Stimulated activated CD8-positive, alpha-beta memory T cell treated with anti-CD3 and anti-CD28 coated beads, Interleukin-15, amount 100 ng/mL, for 24 hours (primary cell): ENCODE measurements at places on chromosomes 7 and 10.
A peak's percentile ranks its signal among the peaks of the same experiment; 100 is the strongest.

GRCh38 chr10:119274519-119275045, 67.2 kb downstream of the GRK5 start:
- DNase-seq, result no peak

GRCh38 chr7:139883814-139884213, 54.8 kb downstream of the TBXAS1 start:
- no peak for DNase-seq

GRCh38 chr10:110358869-110359629, 54.3 kb upstream of the SMNDC1 start:
- DNase-seq, result no peak

GRCh38 chr7:123865517-123866117, 20.6 kb downstream of the HYAL4 start:
- DNase-seq, result no peak

DNA sequence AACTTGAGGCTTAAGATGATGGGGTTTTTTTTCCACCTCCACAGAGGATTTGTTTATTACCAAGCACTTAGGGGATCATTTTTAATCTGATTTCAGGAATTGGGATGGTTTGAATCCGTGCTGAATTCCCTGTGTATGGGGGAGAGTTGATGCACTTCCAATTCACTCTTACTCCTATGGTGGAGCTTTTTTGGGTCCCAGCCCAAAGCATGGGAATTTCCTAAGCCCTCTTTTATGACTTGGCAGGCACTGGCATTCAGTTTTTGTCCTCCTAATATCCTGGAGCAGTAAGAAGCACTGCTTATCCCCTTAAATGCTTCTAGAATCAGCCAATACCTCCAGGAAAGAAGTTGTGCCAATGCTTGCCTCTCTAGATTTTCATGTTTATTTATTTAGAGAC, 78.7 kb downstream of the HYCC1 start:
- DNase-seq, result no peak

DNA sequence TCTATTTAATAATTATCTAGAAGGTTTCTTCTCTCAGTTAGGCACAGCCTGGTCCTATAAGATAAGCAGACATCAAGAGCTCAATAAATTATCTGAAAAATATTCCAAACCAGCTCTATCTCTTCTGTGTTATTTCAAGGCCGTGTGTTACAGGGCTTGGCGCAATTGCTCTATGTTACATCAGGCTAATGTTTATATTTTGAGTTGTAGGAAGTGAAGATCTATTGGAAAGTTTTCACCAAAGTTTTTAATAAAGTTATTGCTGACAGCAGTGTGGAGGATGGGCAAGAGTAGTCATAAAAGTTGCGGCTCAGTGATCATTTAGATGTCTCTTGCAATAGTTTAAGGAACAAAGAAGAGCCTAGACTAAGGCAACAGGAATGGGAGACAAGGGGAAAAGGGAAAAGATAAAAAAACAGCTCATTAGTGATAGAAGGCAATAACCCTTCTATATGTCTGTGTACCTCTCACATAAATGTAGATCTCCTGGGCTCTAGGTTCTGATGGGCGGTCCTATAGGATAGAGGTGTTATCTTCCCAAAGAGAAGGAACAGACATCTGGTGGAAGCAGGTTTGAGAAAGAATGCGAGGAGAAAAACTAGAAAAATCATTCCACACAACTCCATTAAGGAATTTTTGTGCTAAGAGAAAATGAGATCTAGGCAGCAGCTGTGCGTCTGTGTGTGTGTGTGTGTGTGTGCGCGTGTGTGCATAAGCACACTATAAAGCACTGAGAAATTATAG, 5.9 kb upstream of the ANKRD7 start:
- DNase-seq, result no peak

DNA sequence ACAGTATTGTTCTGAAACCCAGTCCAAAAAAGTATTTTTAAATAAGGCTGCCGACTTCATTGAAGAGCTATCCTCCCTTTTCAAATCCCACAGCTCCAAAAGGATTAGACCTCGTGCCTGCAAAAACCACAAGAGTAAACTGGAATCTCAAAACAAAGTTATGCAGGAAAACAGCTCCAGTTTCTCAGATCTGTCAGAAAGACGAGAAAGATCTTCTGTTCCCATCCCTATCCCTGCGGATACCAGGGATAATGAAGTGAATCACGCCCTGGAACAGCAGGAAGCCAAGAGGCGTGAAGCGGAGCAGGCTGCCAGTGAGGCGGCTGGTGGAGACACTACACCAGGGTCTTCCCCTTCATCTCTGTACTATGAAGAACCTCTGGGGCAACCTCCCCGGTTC, 12.6 kb downstream of the MYPN start:
- DNase-seq, result no peak

DNA sequence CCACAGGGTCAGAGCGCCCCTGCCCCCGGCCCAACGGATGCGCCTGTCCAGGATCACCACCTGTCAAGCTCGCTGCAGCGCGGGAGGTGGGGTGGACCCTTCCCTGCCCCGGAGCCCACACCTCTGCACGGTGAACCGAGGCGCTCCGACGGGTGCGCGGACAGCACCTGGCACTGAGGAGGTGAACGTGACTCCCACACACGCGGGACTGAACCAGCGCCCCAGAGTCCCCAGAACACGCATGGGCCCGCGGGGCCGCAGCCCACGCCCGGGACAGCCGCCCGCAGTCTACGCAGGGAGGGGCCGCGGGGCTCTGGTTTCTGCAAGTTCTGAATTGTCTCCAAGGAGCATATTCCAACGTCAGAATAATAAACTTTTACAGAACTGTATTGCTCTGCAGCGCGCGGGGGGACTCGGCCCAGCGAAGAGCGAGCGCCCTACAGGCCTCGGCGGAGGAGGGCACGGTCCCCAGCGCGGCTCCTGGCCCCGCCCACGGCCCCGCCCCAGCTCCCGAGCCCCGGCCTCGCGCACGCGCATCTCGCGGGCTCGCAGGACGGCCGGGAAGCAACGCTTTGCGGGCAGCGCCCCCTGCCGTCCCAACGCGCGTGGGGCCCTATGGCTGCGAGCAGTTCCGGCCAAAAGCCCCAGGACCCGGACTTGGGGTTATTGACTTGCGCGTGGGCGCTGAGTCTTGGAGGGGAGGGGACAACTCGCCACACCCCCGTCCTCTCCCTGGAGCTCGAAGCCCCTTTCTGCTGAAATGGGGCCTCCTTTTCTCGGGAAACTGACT, 29.7 kb downstream of the OAT start:
- peak; percentile 97 for DNase-seq

- DNase-seq, result no peak
These were observed 156.3 kb upstream of the SEMA3C start for GRCh38 chr7:81075150-81075549.

- no peak for DNase-seq
These were observed 373.1 kb downstream of the THSD7A start for GRCh38 chr7:11458736-11459483.

GRCh38 chr7:22548313-22548712, 48.3 kb upstream of the STEAP1B start:
- DNase-seq, result no peak

DNA sequence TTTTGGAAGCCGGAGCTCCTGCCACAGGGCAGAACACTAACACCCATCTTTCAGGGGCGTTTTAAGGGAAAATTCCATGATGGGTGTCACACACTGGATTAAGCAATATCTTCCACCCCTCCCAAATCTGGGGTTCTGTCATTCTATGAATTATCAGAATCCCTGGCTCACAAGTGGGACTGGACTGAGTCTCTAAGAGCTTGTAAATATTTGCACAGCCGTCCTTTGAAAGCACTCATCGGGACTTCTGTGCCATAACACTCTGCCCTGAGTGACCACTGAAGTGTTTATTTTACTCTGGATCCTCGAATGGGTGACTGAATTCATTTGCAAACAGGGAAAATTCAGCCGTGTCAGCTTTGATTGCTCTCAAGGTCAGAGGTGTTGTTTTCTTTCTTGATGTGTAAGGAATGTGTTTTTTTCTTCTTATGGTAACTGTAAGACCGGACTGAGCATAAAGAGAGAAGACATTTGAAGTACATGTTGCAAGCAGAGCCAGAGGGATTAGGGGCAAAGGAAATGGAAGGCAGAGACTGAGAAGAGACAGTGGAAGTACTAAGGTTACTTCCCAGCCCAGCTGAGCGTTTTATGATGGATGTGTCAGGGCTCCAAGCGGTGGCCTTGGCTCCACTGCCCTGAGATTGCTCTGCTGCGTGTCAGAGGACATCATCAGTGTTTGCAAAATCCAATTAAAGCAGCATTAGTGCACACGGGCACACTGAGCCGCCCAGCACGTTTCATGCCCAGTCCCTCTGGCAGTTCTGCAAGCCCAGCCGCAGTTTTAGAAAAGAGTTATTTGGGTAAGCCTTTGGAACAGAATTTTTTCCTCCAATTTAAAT, 17.7 kb upstream of the GTPBP4 start:
- DNase-seq, result no peak

- DNase-seq, result no peak
These were observed 16.5 kb upstream of the SGMS1 start for GRCh38 chr10:50640238-50640637.

DNA sequence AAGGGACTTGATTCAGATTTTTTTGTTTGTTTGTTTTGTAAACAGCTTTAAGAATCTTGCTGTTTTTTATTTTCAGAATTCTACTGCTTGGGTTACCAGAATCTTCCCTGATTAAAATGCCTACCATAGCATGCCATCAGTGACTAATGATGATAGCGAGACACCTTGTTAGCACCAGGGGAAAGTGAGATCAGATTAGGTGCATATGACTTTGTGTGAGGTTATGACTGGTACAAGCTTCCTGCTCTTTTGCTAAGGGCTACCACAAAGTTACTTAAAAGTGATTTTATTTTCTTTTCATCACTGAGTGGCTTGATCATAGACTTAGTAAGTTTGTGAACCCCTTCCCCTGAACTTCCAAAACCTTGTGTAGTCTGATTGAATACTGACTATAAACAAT, 93.5 kb downstream of the SND1 start:
- DNase-seq, result no peak

- DNase-seq, result no peak
These were observed 84.7 kb downstream of the NRP1 start for GRCh38 chr10:33249659-33250345.

GRCh38 chr10:85601526-85601925, 765.1 kb downstream of the GRID1 start:
- no peak for DNase-seq

GRCh38 chr7:155178096-155178495, 108.0 kb downstream of the HTR5A start:
- no peak for DNase-seq

- no peak for DNase-seq
These were observed 21.7 kb downstream of the IMPDH1 start for GRCh38 chr7:128388145-128388485.

DNA sequence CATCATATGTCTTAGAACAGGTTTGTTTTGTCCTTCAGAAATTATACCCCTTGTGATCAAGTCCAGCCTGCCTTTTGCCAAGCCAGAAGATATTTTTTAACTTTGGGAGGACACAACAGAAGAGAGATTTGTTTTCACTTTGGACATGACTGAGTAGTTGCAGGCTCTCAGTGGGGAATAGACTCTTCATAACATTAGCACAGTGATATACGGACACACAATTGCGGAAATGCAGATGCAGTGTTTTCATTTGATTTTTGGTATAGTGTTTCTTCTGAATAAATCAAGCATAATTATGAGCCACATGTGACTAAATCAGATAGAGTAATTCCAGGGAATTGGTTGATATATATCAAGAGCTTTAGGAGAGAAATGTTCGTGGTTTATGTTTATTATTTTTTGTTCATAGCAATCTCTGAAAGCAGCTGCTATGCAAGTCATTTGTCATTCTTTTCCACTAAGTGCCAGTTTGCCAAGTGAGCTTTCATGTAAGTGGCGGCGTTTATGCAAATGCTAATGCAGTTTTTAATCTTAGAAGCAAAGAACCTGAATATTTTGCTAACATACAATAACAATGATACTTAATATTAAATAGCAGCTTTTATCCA, 69.6 kb upstream of the HDAC9 start:
- no peak for DNase-seq

GRCh38 chr10:72976886-72977285, 22.3 kb upstream of the PLA2G12B start:
- no peak for DNase-seq

DNA sequence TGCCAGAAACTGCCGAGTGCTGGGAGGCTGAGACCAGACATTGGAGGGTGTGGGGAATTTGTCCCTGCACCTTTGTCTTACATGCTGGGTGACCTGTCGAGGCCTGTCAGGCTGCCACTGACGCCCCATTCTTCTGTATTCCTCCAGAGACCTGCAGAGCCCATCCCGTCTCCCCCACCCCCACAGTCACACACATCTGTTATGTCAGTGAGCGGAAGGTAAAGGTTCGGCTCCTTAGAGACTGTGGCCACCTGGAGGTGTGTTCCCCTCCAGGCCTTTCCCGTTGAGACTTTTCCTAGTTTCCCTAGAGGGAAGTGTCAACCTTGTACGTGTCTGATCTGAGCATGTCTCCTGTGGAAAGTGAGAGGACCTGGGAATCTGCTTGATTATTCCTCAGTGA, 84.5 kb downstream of the ATXN7L1 start:
- no peak for DNase-seq

DNA sequence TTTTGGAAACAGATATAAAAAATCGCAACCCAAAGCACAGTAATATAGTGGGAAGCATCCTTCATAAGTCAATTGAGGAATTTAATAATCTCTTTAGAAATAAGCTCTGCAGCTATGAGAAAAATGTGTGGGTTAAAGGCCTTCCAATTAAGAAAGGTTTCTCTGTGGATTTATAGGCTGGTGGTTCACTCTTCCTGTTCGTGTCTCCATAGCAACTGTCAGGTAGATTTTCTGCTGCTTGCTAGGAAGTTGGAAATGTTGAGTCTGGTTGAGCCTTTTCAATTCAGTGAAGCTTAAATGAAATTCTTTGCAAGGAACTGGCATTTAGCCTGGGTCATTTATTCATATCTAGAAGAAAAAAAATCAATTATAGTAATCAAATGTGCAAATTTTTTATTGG, 652.8 kb upstream of the CELF2 start:
- DNase-seq, result no peak

- no peak for DNase-seq
These were observed 16.2 kb downstream of the NCOA4 start for GRCh38 chr10:46014206-46014605.

DNA sequence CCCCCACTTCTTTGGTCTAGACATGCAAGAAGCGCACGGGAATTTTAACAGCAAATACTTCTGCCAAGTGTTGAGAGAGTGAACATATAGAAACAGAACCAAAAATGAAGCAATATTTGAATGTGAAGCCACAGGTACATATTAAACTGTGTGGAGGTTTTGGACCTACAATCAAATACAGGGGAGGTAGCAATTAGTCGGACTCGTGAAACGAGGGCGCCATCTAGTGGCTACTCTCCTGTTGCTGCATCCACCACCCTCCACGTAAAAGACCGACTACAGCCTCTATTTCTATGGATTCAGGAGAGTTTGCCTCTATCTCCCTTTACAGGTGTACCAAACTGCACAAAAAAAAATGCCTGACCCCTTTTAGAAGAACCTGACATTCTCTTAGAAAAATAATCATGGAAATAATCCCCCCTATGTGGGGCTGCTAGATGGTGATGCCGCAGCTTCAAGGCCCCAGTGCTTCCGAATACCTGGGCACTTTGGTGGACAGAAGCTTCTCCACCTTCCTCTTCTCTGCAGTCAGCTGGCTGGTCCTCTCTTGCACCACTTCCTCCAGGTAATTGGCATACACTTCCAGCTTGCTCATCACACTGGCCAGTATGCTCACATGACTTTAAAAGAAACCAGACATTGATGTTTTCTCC, 31.7 kb downstream of the TECTB start:
- peak; percentile 62 for DNase-seq
